ENCODE measurements at places on chromosomes 7 and 10. TPM values are rescaled to one million over a fixed set of nuclear protein-coding genes. Genes with fewer than 3 reads are reported as not detected.

- DNase-seq: no peak
- H3K4me3 ChIP-seq: no peak overlapping the region
- H3K4me1 ChIP-seq: no peaks in the 10 kb centered on the region
- H3K27me3 ChIP-seq: no peaks in the 10 kb centered on the region
Observed at GRCh38 chr7:4010923-4011656, 671.0 kb upstream of the FOXK1 start.

- H3K27me3 ChIP-seq: no peaks in the 10 kb centered on the region
- no peaks in the 10 kb centered on the region for H3K4me1 ChIP-seq
- H3K4me3 ChIP-seq: no peak overlapping the region
- DNase-seq: no peak
- H3K36me3 ChIP-seq: no peaks in the 10 kb centered on the region
Observed at GRCh38 chr7:83832009-83832408, 183.1 kb upstream of the SEMA3E start.

GRCh38 chr7:139354729-139355128 lies 5.0 kb upstream of the LUC7L2 start:
- H3K27me3 ChIP-seq: no peaks in the 10 kb centered on the region
- H3K4me1 ChIP-seq: peaks cover 10% of the 10 kb centered on the region
- no peak overlapping the region for H3K4me3 ChIP-seq
- no peak overlapping the region for H3K27ac ChIP-seq

- H3K36me3 ChIP-seq: no peaks in the 10 kb centered on the region
- no peak overlapping the region for H3K4me3 ChIP-seq
- no peaks in the 10 kb centered on the region for H3K27me3 ChIP-seq
Observed at GRCh38 chr7:121288894-121289293, 39.9 kb upstream of the WNT16 start.

GRCh38 chr10:73731588-73732375 lies 12.4 kb upstream of the SEC24C start:
- H3K4me1 ChIP-seq: peaks cover 14% of the 10 kb centered on the region
- peaks cover 21% of the 10 kb centered on the region for H3K36me3 ChIP-seq
- no peaks in the 10 kb centered on the region for H3K27me3 ChIP-seq
- H3K27ac ChIP-seq: no peak overlapping the region
- no peak overlapping the region for H3K4me3 ChIP-seq

DNA sequence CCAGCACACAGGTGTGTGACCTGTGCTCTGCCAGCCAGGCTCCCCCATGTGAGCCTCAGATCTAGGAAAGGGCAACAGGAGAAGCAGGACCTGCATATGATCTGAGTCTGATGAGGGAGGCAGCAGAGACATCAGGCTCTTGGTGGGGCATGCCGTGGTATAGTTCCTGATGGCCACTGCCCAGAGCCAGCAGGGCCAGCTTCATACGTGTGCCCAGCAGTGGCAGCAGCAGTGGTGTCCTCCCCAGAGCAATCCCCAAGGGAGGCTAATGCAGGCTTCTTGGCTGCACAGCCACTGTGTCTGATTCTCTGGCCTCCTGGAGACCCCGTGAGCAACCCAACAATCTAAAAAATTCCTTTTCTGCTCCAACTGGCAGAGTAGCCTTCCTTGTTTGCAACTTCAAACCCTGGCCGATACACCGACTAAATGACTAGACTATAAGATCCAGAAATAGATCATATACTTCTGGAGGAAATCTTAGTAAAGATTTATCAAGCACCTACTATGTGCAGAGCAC lies 230.6 kb upstream of the ZMIZ1 start:
- H3K36me3 ChIP-seq: no peaks in the 10 kb centered on the region
- DNase-seq: no peak
- H3K27ac ChIP-seq: no peak overlapping the region
- no peaks in the 10 kb centered on the region for H3K27me3 ChIP-seq

GRCh38 chr7:120735791-120736190 lies 122.2 kb downstream of the TSPAN12 start:
- no peaks in the 10 kb centered on the region for H3K27me3 ChIP-seq
- no peaks in the 10 kb centered on the region for H3K4me1 ChIP-seq
- DNase-seq: no peak
- no peak overlapping the region for H3K4me3 ChIP-seq
- H3K36me3 ChIP-seq: no peaks in the 10 kb centered on the region
- H3K27ac ChIP-seq: no peak overlapping the region

- no peaks in the 10 kb centered on the region for H3K36me3 ChIP-seq
- no peak overlapping the region for H3K4me3 ChIP-seq
- no peak for DNase-seq
- no peak overlapping the region for H3K27ac ChIP-seq
- H3K4me1 ChIP-seq: no peaks in the 10 kb centered on the region
Observed at GRCh38 chr10:62258926-62259325, 9.7 kb downstream of the RTKN2 start.

GRCh38 chr7:37545619-37546534 lies 97.2 kb upstream of the ELMO1 start:
- no peaks in the 10 kb centered on the region for H3K4me1 ChIP-seq
- H3K36me3 ChIP-seq: no peaks in the 10 kb centered on the region
- no peak overlapping the region for H3K27ac ChIP-seq
- H3K27me3 ChIP-seq: no peaks in the 10 kb centered on the region
- DNase-seq: no peak

- H3K27me3 ChIP-seq: no peaks in the 10 kb centered on the region
- no peaks in the 10 kb centered on the region for H3K4me1 ChIP-seq
- no peak overlapping the region for H3K27ac ChIP-seq
- no peaks in the 10 kb centered on the region for H3K36me3 ChIP-seq
Observed at GRCh38 chr10:86255405-86256251, 111.0 kb downstream of the GRID1 start.

DNA sequence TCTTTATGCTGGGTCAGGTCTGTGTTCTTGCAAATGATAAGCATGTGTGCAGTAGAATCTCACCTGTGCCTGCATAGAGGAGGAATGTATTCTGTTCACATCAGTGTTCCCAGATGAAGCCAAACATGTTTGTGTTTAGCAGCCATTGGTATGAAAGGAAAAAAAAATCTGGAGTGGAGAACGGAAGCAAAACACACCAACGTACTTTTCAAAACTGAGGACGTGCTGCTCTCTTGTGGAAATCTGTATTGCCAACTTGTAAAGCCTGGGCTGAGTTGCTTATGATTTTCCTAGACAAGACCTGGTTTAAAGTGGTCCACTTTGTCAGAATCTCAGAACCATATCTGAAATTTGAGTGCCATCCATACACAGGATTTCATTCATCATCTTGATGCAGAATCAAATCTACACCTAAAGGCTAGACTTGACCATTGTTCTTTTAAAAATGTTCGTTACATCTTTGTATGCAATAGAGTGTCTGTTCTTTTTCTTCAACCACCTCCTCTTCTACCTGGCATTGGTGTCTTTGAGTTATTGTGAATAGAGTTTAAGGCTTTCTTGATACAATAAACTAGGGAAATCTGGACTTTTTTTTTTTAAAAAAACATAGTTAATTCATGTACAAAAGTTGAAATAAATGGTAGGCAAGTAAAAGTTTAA lies 367.7 kb downstream of the PHF14 start:
- no peaks in the 10 kb centered on the region for H3K4me1 ChIP-seq
- no peak overlapping the region for H3K27ac ChIP-seq
- H3K4me3 ChIP-seq: no peak overlapping the region
- H3K36me3 ChIP-seq: no peaks in the 10 kb centered on the region
- DNase-seq: no peak

DNA sequence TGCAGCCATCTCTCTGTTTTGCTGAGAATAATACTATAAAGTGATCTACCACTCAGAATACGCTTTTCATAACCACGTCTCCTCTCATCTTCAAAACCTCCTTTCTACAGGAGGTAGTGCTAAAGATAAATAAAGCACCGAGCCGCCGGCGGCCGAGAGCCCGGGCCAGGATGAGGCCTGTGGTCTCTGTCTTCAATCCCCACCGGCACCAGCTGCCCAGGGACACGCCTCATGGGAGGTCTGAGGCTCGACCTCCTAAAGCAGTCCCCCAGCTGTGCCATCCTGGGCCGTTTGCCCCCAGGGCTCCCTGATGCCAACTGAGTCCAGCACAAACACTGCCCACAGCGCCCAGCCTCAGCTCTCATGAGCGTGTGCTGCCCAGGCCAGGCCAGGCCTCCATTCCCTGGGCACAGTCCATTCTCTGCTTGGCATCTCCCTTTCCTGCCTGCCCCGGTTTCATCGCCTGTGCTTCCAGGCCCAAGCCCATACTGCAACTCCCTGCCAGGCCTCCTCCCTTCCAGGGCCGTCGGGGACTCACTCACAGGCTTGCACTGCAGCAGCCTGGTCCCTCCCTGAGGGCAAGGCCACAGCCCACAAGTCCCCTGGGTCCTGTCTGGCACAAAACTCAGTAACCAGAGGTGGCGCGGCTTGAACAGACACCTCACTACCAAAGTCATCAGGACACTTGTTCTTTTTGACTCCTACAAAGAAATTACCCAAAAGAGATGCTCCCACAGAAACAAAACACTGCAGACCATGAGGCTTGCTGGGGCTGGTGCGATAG lies 2.5 kb downstream of the INTS1 start:
- DNase-seq: no peak
- no peaks in the 10 kb centered on the region for H3K27me3 ChIP-seq
- peaks cover 32% of the 10 kb centered on the region for H3K4me1 ChIP-seq
- H3K27ac ChIP-seq: no peak overlapping the region
- H3K4me3 ChIP-seq: no peak overlapping the region

GRCh38 chr10:43308515-43308914 lies 41.6 kb upstream of the RASGEF1A start:
- H3K27me3 ChIP-seq: no peaks in the 10 kb centered on the region
- no peak overlapping the region for H3K4me3 ChIP-seq
- DNase-seq: no peak
- peaks cover 8% of the 10 kb centered on the region for H3K4me1 ChIP-seq
- H3K27ac ChIP-seq: no peak overlapping the region
- H3K36me3 ChIP-seq: no peaks in the 10 kb centered on the region

GRCh38 chr7:157840914-157841772 lies 504.3 kb downstream of the DNAJB6 start:
- no peaks in the 10 kb centered on the region for H3K4me1 ChIP-seq
- H3K4me3 ChIP-seq: no peak overlapping the region
- no peak overlapping the region for H3K27ac ChIP-seq

DNA sequence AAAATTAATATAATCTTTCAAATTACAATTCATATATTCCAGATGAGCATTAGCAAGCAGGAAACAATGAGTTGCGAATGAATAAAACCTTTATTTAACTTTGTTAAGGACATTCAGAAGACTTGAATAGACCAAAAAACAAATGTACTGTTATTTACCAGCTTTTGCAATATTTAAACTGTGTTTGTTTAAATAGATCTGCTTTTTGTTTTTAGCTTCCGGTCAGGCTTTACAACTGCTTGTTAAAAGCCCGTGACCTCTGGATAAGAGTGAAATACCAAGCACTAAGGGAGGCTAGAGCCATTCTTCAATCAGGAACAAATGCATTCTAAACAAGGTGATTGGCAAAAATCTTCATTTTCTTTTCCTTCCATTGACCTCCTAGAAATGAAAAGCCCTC lies 184.9 kb upstream of the GNAI1 start:
- no peaks in the 10 kb centered on the region for H3K27me3 ChIP-seq
- no peaks in the 10 kb centered on the region for H3K4me1 ChIP-seq
- no peak overlapping the region for H3K27ac ChIP-seq
- DNase-seq: no peak

GRCh38 chr7:139582671-139583155 lies 59.2 kb downstream of the CLEC2L start:
- DNase-seq: no peak
- peaks cover 21% of the 10 kb centered on the region for H3K4me1 ChIP-seq
- H3K27ac ChIP-seq: no peak overlapping the region
- no peak overlapping the region for H3K4me3 ChIP-seq
- H3K36me3 ChIP-seq: peaks cover 53% of the 10 kb centered on the region
- no peaks in the 10 kb centered on the region for H3K27me3 ChIP-seq

The SLC16A12 gene
- not detected for total RNA-seq

The ACTL6B gene
- not detected for total RNA-seq

The PROSER2 gene
- total RNA-seq: 1.1 TPM

The GPNMB gene
- total RNA-seq: not detected
